Islet precursor cell (in vitro differentiated cells): ENCODE measurements at places on chromosomes 2 and 18.

GRCh38 chr2:197145471-197146056 is 165.0 kb downstream of the ANKRD44 start:
- DNase-seq: no peak

GRCh38 chr2:128949360-128949759 is 630.7 kb upstream of the HS6ST1 start:
- no peak for DNase-seq

GRCh38 chr2:11977766-11978524 is 231.5 kb downstream of the LPIN1 start:
- DNase-seq: no peak

DNA sequence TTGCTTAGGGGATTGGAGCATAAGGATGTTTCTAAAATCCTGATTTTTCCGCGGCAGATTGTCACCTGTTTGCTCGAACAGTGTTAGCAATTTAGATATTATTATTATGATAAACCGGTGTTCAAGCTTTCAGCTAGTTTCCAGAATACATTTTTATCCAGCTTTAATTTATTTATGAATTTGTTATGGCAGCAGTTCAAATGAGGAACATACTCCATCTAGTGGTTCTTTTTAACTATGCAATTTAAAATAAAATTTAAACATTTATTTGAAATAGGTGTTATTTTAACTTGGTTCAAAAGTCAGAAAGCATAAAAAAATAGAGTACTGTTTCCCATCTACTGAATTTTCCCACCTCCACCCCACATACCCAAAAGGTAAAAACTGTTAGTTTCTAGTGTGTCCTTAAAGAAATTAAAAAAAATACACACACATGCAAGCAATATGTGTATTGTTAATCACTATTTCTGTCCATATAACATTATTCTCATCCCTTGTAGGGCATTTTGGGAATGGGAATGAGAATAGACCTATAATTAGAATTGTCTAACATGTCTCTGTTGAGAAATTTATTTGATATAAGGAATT is 23.2 kb downstream of the ACOXL start:
- DNase-seq: no peak

GRCh38 chr18:79814373-79814772 is 16.6 kb downstream of the KCNG2 start:
- DNase-seq: peak; percentile 18

DNA sequence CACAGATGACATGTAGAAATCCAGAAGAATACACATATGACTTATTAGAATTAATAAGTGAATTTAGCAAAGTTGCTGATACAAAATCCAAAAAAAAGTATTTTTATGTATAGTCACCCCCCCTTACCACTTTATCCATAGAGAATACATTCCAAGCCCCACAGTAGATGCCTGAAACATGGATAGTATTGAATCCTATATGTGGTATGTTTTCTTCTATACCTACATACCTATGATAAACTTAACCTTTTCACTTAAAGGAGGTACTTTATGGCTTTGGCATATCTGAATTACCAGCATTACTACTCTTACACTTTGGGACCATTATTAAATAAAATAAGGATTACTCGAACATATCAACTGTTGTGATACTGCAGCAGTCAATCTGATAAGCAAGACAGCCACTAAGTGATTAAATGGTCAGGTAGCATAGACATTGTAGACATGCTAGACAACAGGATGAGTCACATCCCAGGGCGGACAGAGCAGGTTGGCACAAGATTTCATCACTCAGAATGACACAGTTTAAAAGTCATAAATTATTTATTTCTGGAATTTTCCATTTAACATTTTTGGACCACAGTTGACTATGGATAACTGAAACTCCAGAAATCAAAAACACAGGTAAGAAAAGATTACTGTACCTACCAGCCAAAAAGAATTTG is 208.2 kb upstream of the CHAC2 start:
- no peak for DNase-seq

DNA sequence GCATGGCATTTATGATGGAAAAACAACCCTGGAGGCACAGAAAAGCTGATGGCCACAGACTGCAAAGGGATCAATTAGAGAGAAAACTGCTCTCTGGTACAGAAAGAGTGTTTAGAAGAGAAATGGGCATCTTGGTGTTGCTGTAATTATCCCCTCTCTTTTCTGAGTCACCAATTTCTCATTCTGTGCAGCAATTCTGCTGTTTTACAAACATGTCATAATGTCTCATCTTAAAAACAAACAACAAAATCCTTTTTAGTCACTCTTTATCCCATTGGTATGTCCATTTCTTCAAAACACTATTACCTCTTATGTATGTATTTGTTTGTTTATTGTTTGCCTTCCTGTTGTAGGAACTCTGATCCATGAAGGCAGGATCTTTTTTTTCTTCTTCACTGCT is 73.9 kb upstream of the HK2 start:
- no peak for DNase-seq

- DNase-seq: no peak
Observed at GRCh38 chr2:70331012-70331411, 29.1 kb upstream of the FAM136A start.

DNA sequence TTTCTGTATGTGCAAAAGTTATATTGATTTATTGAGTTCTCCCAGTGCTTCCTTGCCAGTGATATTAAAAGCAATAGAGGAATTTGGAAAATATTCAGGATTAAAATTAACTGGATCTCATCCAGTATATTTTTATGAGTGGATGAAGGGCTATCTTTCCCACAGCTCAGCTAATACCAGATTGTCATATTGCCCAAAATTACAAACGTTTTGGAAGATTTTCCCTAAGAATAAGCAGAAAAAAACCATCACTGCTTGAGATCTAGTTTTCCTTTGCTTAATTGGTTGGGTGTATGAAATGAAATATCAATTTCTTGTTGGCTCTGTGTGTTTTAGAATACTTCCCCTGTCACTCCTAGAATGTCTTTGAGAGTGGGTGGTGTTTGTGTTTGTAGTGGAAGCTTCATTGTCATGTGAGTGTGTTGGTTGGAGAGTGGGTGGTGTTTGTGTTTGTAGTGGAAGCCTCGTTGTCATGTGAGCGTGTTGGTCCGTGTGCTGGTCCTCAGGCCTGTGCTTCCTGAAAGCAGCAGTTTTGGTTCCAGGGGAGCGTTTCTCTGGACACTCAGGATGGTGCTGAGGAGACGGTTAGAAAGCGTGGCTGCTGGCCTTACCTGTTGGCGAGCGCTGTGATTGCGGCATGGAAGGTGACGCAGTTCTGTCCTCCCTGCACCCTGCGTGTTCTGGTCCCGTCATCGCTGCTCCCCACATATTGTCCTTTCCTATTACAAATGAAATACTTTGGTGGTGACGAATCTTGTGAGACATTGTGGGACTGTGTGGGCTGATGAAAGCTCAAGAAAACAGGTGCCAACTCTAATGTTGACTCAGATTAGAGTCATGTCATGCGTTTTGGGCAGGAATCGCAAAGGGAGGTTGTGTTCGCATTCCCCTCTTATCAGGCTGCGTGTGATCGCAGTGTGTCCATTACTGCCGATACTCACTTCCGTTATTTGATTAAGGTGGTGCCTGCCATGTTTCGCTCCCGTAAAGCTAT is 12.4 kb downstream of the ASB1 start:
- peak; percentile 11 for DNase-seq

- DNase-seq: no peak
Observed at GRCh38 chr2:162025121-162025911, 48.7 kb downstream of the DPP4 start.

DNA sequence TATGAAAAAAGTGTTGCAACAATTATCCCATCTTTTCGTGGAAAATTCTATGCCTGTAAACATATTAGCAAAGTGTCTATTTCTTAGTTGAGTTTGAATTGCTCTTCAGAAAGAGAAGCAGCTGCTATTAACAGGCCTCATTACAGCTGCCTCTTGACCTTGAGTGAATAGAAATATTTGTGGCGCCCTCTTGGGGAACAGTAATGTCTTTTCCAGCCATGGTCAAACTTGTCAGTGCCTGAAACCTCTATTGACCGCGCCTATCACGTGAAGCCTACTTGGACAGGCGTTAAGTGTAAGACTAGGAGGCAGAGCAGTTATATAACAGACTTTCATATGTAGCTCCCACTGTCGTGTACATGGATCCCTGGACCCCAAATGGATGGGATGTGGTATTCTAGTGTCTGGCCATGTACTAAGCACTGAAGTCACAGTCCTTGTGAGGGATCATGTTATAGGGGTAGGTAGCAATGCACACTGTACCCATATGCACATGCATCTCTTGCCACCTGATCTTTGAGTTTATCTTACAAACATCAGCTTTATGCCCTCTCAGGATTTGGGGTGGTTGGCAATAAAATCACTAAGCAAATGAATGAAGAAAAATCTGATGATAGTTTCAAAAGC is 245.0 kb downstream of the PTGR3 start:
- peak; percentile 57 for DNase-seq

DNA sequence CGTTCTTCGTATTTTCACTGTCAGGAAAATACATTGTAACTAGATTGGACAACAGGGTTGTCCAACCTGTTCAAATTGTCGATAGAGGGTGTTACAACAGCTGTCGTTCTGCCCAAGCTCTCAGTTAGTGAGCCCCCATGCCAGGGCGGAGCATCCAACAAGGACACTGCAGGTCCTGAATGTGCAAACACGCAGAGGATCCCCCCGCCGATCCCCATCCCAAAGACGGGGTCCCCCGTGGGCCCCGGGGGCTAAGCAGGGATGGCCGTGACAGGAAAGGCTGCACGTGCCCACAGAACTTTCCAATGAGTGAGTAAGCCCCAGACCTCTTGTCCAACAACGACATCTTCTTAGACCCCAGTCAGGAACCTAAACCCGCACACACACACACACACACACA is 140.8 kb downstream of the PXDN start:
- DNase-seq: no peak

- DNase-seq: no peak
Observed at GRCh38 chr2:119536211-119536610, 8.0 kb upstream of the CFAP221 start.

DNA sequence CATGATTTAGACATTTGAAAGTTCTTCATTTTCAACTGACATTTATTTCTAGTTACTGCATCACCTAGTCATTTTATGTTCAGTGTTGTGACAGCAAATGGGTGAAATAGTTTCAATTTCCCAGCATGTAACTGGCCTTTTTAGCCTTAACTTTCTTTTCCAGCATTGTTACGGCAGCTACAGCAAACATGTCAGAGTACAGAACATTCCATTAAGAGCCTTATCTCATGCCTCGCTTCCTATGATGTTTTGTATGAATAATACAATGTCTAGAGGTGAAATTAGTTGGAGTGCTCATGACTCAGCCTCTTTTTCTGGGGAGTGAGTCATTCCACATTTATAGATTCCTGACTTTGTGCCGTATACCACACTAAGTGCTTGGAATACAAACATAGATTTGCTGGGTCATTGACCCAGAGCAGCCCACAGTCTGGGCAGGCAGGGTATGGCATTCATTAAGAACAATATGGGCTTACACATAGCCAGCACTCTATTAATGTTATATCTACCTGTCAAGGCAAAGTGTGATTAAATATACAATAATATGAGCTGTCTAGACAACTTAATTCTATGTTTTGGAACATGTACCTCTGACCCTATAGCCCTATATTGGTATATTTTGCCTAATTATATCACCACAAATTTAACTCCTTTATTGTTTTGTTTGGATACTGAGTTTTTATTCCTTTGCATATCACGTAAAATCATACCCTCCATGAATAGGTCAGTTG is 72.2 kb downstream of the MAP2 start:
- peak; percentile 80 for DNase-seq

- no peak for DNase-seq
Observed at GRCh38 chr2:204127238-204127637, 190.7 kb downstream of the ICOS start.

- DNase-seq: no peak
Observed at GRCh38 chr2:218360453-218360852, 3.8 kb downstream of the CATIP start.

DNA sequence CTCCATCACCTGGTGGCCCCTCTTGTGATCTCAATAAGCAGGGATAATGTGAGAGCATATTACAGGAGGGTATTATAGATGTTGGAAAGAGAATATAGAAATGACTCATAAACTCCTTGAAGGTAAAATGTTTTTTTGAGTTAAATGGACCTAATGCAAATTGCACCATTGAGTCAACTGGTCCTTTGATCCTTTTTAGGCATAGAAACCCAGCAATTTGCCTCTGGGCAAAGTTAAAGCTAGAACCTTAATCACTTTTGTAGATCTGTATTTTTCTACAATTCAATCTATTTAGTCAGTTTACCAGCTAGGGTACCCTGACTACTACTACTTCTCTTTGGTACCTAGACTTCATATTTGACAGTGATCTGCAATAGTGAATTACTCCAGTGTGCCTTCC is 71.8 kb upstream of the RNF152 start:
- no peak for DNase-seq

GRCh38 chr2:211455216-211455841 is 898.9 kb downstream of the CPS1 start:
- peak; percentile 63 for DNase-seq

- DNase-seq: no peak
Observed at GRCh38 chr2:53987336-53987921, 16.6 kb upstream of the PSME4 start.

- DNase-seq: no peak
Observed at GRCh38 chr2:107591561-107592279, 235.0 kb upstream of the RGPD4 start.

DNA sequence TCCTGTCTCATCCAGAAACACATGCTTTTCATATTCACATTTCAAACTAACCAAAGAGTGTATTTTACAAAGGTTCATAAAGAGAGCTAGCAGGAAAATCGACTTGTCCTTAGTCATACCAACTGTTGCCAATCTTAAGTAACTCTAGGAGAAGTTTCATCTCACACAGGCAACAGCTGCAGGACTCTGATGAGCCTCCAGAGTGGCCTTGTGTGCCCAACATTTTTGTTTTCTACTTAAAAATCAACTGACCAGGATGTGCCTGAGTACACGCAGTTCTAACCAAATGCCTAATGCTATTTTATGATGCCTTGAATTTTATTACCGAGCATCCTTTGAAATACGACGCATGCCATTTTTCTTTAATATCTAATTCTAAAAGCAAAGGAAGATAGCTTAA is 595.9 kb upstream of the LRRTM4 start:
- no peak for DNase-seq

- DNase-seq: peak; percentile 64
Observed at GRCh38 chr2:65420712-65421431, 11.5 kb downstream of the SPRED2 start.

DNA sequence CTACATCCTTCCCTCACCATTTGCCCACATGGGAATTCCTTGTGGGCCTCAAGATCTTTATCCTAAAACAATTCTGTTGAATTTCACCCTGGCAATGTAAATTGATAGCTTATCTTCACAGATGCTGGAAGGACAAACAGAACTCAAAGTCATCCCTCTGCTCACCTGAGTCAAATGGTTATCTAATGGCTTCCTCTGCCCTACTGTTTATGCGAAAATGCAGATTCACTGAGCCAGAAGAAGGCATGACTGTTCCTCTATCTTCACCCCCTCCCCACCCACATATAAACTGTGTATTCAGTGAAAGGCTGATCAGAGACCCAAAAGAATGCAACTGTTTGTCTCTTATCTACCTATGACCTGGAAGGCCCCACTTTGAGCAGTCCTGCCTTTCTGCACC is 43.9 kb upstream of the VWA3B start:
- DNase-seq: no peak

DNA sequence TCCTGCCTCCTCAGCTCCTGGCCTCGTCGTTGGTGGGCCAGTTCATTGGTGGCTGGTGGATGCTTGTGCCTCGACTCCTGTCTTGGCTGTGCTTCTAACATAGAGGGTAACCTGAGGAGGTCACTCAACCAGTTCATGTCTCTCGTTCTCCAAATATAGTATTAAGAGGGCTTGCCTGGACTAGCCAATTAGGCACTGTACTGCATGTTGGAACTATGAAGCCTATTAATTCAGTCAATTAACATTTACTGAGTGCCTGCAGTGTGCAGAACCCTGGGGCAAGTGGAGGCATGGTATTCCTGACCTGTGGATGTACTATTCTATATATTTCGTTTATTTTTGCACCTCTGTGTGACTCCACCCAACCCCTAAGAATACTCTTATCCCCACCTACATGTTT is 89.9 kb upstream of the PELI1 start:
- DNase-seq: no peak
